T-helper 17 cell (primary cell): ENCODE measurements at places on chromosomes 2 and 18. TPM values are rescaled to one million over a fixed set of nuclear protein-coding genes. Genes with fewer than 3 reads are reported as not detected.

PRKD3 gene
- total RNA-seq, result 25.4 TPM

MEIS1 gene
- 0.80 TPM for total RNA-seq

KCNE4 gene
- total RNA-seq, result not detected

GDF7 gene
- 0.72 TPM for total RNA-seq

IL36A gene
- total RNA-seq, result not detected

SCN9A gene
- not detected for total RNA-seq

CHRNG gene
- not detected for total RNA-seq

ABHD3 gene
- 38.6 TPM for total RNA-seq

MBD1 gene
- total RNA-seq, result 88.9 TPM

MROH2A gene
- total RNA-seq, result not detected

DNA sequence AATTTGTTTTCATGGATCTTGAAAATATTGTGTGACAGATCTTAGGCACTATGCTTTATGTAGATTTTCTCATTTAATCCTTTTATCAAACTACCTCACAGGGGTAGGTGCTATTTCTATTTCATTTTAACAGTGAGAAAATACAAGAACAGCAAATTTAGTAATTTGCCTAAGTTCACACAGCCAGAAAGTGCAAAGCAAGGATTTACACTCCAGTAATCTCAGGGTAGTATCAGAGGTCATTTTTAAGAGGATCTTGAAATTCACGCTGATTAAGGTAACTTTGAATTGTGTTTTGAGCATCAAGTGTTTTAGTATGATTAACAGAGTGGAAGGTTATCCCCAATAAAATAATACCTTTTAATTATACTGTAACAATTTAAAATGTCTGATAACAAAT lies 10.1 kb upstream of the KCNJ3 start:
- no peak for DNase-seq

DNA sequence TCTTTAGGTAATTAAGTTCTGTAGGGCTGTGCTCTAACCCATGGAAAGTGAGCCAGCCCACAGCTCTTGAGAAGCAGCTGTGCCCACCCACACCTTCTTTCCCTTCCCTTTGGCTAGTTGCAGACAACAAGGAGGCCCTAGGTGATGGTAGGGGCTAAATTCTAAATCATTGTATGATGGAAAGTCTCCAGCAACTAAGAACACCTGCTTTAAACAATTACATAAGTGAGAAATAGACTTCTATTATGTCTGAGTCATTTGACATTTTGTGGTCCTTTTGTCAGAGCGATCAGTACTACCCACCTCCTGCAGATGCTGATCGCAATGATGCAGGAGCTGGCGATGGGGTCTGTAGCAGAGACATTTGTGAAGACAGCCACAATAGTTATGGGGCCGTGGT lies 79.6 kb downstream of the TEX51 start:
- no peak for DNase-seq

DNA sequence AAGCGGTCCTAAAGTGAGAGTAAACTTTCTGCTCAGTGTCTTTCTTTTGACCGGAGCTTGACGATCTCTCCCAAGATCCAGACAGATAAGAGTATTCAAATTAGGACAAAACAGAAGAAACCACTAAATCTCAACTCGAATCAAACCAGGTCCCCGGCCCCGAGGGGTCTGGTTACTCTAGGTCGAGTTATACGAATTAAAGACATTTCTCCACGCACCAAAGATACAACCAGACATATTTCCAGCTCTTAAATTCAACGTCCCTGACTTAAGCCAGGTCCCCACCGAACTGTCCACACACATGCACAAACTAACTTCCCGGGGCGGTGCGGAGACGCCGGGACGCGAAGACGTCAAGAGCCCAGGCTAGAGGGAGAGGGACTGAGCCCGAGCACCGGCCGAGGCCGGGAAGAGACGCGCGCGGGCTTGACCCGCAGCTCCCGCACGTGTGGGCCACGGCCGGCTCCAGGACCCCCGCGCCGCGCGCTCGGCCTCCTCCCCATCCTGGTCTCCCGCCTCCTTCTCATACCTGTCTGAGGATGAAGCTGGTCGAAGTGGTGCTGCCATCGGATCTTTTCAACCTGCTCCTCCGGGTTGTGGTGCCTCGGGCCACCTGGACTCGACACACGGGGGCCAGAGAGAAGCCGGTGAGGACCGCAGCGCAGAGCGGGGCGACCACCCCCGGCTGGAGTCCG lies 896 bp downstream of the CACNB4 start:
- DNase-seq, result no peak

DNA sequence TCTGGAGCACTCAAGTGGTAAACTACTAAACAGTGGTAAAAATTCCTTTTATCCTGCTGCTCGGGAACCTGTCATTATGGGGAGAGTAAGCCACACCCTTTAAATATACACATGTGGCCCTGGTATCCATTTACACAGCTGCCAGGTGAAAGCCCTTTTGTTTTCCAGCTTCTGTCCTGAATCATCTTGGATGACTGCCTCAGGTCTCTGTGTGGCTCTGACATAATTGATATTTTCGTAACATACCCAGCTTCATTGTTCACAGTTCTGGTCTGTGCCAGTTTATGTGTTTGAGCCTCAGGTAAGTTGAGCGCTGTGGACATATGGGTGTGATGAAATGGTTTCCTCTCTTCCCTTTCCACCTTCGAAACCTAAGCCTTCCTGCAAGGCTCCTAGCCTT lies 15.7 kb upstream of the TTC39C start:
- no peak for DNase-seq

GRCh38 chr2:102126660-102127059 lies 15.9 kb upstream of the IL1R1 start:
- no peak for DNase-seq

- DNase-seq, result no peak
Observed at GRCh38 chr18:37674570-37674969, 109.0 kb upstream of the CELF4 start.

DNA sequence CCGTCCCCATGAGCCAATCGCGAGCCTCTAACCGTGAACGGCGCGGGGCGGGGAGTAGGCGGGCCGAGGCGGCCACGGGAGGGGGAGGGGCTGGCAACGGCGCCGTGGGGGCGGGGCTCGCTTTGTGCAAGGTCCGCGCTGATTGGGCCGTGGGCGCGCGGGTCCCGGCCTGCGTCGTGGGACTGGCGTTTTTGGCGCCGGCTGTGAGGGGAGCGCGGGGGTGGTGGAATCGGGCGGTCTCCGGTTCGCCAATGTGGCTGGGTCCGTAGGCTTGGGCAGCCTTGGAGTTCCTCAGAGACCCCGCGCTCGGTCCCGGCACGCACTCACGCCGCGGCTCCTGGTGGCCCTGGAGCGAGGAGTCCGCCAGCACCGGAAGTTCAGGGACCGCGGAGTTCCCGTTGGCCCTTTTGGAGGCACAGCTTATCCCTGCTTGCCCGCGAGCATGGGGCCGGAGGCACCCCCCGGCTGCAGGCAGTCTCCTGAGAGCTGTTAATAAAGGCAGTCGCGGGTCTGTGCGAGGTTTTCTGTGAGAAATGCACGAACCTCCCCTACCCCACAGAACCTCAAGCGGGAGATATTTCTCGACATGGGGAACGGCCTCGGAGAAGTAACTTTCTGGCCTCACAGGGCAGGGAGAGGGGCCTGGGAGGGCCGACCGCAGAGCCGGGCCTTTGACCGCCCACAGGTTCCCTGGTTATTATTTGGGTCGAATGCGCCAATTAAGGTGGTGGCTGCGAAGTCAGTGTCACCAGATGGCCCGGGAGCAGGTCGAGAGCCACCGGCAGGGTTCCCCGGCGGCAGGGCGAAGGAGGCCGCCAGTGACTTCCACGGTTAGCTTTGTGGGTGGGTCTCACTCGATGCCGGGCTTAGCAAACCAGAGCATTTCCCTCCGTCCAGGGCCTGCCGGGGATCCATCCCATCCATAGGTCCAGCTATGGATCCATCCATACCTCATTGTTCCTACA lies 574 bp upstream of the NCL start:
- peak; percentile 95 for DNase-seq

DNA sequence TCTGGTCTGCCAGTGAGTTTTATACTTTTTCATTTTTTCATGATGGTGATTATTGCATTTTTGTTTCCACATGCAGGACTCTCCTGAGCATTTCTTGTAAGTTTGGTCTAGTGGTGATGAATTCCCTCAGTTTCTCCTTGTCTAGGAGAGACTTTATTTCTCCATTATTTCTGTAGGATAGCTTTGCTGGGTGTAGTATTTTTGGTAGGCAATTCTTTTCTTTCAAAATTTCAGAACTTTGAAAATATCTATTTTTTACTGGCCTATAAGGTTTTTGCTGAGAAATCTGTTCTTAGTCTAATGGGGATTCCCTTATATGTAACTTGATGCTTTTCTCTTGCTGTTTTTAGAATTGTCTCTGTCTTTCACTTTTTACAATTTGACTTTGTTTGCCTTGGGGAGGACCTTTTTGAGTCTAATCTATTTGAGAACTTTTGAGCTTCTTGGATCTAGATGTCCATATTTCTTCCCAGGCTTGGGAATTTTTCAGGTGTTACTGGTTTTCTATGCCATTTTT lies 149.1 kb downstream of the UBR3 start:
- no peak for DNase-seq

DNA sequence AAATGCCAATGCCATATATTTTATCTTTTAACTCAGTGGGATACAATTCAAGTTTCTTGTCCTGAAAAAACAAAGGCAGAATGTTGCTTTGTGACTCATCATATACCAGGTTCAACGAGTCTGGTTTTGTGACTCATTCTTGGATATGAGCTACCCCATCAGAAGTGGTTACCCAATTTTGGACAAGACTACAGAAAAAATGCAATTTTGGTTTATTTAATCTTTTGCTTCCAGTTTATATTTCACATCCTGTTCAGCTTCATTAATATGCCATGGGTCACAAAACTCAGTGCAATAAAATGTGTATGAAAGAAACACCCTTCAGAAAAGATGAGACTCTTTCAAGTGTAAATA lies 25.0 kb downstream of the FN1 start:
- no peak for DNase-seq

GRCh38 chr2:121746071-121746578 lies 9.3 kb upstream of the TSN start:
- no peak for DNase-seq

DNA sequence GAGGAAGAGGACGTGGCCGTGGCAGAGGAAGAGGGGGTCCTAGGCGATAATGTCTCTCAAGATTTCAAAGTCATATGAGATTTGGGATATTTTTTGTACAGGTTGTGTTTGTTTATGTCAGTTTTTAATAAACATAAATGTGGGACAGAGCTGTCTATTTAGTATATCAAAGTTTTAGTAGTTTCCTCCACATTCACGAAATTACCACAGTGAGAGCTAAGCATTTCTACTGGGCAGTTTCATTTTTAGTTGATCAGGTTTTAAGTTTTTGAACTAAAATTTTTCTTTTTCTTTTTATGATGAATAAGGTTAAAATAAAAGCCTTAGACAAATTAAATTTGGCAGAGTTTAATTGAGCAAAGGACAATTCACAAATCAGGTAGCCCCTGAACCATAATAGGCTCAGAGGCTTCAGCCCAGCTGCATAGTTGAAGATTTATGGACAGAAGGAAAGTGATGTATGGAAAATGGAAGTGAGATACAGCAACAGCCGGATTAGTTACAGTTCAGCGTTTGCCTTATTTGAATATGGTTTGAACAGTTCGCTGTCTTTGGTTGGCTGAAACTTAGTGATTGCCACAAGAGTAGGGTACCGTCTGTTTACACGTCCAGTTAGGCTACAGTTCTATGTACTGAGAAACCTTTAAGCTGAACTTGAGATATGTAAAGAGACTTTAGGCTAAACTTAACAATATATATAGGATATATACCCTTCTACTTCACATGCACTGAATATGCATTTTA lies 17.1 kb downstream of the SNRPD1 start:
- DNase-seq, result no peak

DNA sequence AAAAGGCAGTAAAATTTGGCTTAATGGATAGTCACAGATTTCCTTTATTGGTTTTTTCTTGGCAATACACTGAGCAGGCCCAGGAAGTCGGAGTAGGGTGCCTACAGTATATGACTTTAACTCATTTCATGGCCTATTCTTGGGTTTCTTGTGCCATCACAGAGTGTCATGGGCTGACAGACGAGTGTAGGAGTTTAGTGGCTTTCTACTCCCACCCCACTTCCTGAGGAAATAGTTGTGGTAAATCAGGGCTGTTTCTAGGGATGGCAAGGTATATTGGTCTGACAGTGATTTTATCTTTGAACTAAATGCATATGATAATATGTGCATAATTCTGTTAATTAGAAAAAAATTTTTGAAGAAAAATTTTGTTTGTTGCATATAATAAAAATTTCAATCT lies 100.1 kb downstream of the PLCL1 start:
- DNase-seq, result no peak

DNA sequence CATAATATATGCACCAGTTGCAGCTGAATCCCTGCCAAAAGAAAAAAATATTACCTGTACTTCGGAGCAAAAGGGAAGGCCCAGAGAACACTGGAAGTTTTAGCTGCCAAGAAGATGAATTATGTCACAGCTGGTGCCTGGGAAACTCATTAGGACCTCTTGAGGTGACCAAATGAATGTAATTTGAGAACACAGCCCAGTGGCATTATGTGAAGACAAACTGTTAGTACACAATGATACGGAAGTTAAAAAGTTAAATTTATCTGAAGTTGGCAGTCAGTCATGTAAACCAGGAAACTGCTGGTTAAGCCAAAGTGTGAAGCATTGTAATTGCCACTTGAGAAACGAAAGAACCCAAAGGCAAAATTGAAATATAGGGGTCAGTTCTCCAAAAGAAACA lies 80.7 kb downstream of the EML4 start:
- DNase-seq, result no peak

GRCh38 chr18:62101321-62101721 lies 85.5 kb downstream of the PIGN start:
- DNase-seq, result no peak

GRCh38 chr2:216133397-216133796 lies 24.2 kb downstream of the XRCC5 start:
- DNase-seq, result no peak

DNA sequence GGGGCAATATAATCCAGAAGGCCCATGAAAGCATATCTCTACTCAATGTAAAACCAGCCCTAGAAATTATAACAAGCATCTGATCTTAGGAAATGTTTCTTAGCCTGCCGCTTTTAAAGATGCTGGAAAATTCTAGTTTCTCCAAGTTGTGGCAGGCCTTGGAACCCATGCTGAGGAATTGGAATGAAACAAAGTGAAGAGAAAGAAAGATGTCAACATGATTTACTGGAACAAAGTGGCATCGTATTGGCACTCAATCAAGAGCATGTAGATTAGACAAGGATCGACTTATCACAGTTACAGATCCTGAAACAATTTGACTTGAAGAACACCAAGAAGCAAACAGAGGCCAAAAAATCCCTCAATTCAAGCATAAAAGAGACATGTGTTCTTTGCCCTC lies 28.7 kb downstream of the CNTNAP5 start:
- no peak for DNase-seq

- no peak for DNase-seq
Observed at GRCh38 chr2:20472569-20472968, 25.7 kb downstream of the RHOB start.

GRCh38 chr2:12434630-12435098 lies 282.1 kb upstream of the TRIB2 start:
- no peak for DNase-seq

- no peak for DNase-seq
Observed at GRCh38 chr2:154261473-154262027, 389.8 kb downstream of the GALNT13 start.
